ENCODE measurements at places on chromosomes 2 and 18.
A peak's percentile ranks its signal among the peaks of the same experiment; 100 is the strongest.

DNA sequence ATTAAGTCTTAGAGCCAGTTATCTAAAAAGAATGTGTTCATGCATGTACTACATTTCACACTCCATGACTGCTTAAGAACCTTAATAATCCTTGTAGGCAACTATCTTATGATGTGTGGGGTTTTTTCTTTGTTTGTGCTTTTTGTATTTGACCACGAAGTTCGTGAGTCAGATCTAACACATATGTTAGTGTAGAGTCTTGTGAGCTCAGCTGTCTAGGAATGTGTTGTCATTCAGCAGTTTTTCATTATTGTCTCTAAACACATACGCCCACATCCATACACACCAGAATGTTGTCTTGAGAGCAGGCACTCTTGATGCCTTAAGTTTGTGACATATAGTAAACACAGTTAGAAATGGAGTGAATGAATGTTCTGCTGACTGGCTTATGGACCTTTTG, 38.4 kb downstream of the CAB39 start:
- DNase-seq = peak; percentile 64

DNA sequence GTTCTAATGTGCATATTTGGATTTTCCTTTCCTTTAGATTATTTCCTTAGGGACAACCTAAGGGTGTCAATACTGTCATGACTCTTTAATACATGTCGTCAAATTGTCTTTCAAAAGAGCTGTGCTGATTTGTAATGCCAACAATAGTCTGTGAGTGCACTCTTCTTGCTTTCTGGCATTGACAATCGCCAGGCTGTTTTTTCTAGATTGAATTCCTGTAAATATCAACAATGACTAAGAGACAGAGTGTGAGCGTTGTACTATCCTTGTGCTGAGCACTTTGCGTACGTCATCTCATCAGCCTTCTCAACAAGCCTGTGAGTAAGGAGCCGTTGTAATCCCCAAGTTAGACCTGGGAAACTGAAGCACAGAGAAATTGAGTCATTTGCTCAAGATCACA, 96.0 kb downstream of the ACOXL start:
- DNase-seq = no peak

DNA sequence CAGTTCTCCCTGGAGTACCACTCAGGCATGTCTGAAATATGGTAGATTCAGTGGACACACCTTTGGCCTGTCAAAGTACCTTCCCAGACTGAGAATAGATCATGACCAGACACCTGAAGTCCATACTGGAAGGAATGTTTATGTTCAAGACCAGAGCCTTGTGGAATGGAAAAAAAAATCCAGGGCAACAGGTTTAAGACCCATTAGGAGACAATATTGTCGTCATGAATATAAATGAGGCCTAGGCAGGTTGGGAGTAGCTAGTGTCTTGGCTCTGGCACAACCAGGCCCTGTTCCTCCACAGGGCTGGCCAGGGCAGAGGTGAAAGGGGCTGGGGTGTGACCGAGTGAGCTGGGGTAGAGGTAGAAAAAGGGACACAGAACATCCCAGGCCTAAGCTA, 13.2 kb upstream of the ATRAID start:
- no peak for DNase-seq

DNA sequence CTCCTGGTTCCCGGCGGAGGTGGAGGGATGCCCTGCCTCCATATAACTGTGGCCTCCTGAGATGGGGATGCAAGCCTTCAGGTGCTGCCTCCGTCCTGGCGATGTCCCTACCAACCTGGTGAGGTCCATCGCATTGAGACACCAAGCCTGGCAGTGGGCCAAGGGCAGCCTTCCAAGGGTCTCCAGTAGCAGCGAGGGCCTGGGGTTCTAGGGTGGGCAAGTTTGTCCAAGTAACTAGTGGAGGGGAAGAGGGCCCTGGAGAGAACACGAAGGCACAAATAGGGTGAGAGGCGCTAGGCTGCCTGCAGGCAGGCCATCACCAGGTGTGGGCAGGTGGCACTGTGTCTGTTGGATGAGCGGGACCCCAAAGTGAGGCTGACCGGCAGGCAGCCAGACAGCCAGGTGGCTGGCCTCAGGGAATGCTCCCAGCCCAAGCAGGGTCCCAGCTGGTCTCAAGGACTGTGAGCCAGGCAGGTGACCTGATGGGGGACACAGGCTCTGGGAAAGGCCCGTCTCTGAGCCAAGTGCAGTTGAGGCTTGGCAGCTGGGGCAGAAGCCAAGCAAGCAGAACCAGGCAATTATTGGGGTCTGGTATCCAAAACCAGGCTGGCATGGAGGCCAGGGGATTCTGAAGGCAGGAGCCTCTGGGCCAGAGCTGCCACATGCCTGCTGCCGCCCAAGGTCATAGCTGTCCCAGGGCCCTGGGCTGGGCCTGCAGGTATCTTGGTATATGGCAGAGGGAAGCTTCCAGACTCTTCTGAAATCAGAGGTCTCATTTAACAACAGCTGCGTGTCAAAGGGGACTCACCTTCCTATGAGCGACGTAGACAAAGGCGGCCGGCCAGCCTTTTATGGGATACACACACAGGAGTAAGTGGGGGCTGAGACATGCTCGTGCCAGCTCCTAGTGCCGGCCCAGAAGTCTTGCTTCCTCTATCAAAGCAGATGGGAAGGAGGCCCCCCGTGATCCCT, 23.4 kb downstream of the RAMP1 start:
- DNase-seq = no peak

- no peak for DNase-seq
These were observed 46.0 kb downstream of the TTC32 start for GRCh38 chr2:19855542-19856431.

GRCh38 chr2:188181067-188181838, 110.4 kb upstream of the GULP1 start:
- DNase-seq = no peak
